Esophagus muscularis mucosa (tissue), 4 donors: ENCODE measurements at places on chromosomes 13 and 19. TPM values are rescaled to one million over a fixed set of nuclear protein-coding genes. Genes with fewer than 3 reads are reported as not detected.
A peak's percentile ranks its signal among the peaks of the same experiment; 100 is the strongest.

GRCh38 chr19:2300533-2300932, 7.4 kb downstream of the LINGO3 start:
- peaks cover 10% of the 10 kb centered on the region for H3K4me1 ChIP-seq
- DNase-seq, result no peak
- H3K27ac ChIP-seq, result no peak overlapping the region
- no peaks in the 10 kb centered on the region for H3K27me3 ChIP-seq

DNA sequence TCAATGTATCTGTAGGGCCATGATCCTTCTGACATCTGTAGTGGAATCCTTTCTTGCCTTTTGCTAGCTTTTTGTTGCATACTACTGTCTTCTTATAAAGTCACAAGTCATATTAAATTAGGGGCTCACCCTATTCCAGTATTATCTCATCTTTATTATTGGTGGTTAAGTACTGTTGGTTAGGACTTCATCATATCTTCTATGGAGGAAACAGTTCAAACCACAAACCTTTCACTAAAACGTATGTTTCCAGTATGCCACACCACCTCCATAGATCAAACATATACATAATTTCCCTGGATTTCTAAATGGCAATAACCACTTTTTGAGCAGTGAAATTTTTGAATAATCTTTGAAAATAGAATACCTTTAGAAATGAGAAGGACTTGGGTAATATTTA, 62.8 kb upstream of the PCDH9 start:
- no peaks in the 10 kb centered on the region for H3K36me3 ChIP-seq
- no peak for DNase-seq
- H3K4me3 ChIP-seq, result no peak overlapping the region
- H3K27ac ChIP-seq, result no peak overlapping the region
- H3K27me3 ChIP-seq, result no peaks in the 10 kb centered on the region
- H3K4me1 ChIP-seq, result no peaks in the 10 kb centered on the region

DNA sequence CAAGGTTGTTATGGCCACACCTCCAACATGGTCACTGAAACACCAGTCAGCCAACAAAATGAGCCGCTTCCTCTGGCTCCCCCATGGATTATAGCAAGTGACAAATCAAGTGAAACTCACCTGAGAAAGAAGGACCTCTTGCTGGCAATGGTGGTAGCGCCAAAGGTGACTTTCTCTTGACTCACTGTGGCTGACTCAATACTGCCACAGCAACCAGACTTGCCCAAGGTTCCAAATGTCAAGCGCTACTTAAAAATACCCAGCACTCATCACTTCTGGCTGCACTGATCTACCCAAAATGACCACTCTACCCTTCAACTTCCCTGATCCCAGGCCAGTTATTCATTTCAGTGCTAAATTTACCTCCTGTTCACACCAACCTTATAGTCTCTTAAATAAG, 495.5 kb downstream of the FOXO1 start:
- H3K4me1 ChIP-seq, result peaks cover 6% of the 10 kb centered on the region
- no peaks in the 10 kb centered on the region for H3K27me3 ChIP-seq
- no peak for DNase-seq
- no peak overlapping the region for H3K4me3 ChIP-seq

- H3K27ac ChIP-seq, result peak overlapping the region; percentile 73
- DNase-seq, result no peak
- H3K36me3 ChIP-seq, result no peaks in the 10 kb centered on the region
- H3K4me1 ChIP-seq, result peaks cover 42% of the 10 kb centered on the region
Measured at GRCh38 chr19:718251-718951, 9.7 kb downstream of the PALM start.

DNA sequence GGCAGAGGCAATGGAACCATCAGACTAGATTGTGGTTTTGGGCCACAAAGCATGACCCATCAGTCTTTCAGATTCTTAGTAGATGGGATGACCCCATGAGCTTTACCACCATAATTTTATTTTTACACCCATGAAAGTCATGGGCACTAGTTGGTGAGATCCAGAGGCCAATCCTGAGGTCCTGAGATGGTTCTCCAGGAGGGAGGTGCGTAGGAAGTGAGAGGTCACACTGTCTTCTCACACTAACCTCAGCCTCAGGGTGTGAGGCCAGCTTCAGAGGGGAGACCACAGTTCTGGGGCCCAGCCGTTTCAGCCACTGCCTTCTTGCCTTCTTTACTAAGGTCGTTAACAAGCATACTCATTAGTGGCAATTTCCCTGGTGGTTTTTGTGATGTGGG, 106.4 kb downstream of the AKAP11 start:
- H3K4me3 ChIP-seq, result no peak overlapping the region
- H3K27me3 ChIP-seq, result no peaks in the 10 kb centered on the region

DNA sequence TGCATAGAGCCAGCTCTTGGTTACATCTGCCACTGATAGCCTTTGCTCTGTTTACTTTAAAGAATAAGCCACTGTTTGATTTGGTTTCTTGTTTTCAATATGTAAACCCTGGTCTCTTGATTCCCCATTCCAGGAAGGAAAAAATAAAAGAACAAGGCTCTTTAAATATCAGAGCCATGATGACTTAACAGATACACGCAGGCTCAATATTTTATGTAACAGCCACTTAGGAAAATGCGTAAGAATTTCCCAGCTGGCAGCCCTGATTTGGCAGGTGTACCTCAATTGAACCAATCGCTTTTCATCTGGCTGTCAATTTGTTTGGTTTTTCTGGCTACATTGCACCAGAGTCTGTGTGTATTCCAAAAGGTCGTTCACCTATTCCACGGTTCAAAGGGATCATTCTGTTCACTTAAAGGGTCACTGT, 65.6 kb downstream of the IRS2 start:
- DNase-seq, result no peak
- H3K4me1 ChIP-seq, result no peaks in the 10 kb centered on the region
- H3K4me3 ChIP-seq, result no peak overlapping the region
- no peak overlapping the region for H3K27ac ChIP-seq
- H3K27me3 ChIP-seq, result no peaks in the 10 kb centered on the region

DNA sequence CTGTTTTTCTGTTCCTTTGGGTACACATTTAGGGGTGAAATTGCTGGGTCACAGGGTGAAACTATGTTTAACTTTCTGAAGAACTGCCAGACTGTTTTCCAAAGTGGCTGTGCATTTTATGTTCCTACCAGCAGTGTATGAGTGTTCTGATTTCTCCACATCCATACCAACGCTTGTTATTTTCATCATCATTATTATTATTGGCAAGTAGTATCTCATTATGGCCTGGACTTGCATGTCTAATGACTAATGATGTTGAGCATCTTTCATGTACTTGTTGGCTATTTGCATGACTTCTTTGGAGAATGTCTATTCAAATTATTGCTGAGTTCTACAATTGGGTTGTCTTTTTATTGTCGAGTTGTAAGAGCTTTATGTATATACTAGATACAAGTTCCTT, 321.8 kb upstream of the HTR2A start:
- no peaks in the 10 kb centered on the region for H3K4me1 ChIP-seq
- H3K27me3 ChIP-seq, result no peaks in the 10 kb centered on the region
- no peak for DNase-seq
- no peaks in the 10 kb centered on the region for H3K36me3 ChIP-seq

GRCh38 chr19:42468273-42468796, 25.6 kb upstream of the CXCL17 start:
- H3K36me3 ChIP-seq, result no peaks in the 10 kb centered on the region
- H3K4me3 ChIP-seq, result no peak overlapping the region
- H3K27ac ChIP-seq, result no peak overlapping the region
- no peak for DNase-seq
- H3K4me1 ChIP-seq, result peaks cover 8% of the 10 kb centered on the region

DNA sequence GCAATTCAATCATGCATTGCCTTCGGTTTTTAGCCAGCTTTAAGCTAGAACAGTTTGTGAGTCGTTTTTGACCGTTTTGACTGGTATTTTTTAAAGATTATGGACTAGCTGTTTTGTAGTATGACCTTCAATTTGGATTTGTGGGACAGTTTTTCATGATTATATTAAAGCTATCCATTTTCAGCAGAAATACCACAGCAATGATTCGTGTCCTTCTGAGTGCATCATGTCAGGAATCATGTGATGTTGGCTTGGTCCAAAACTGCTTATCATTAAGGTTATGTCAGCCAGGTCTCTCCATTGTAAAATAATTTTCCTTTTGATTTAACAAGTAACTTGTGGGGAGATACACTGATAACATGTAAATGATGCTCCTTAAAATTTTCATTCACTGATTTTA, 229.0 kb downstream of the POSTN start:
- H3K36me3 ChIP-seq, result no peaks in the 10 kb centered on the region
- no peak for DNase-seq
- H3K4me1 ChIP-seq, result no peaks in the 10 kb centered on the region
- no peak overlapping the region for H3K4me3 ChIP-seq
- H3K27ac ChIP-seq, result no peak overlapping the region
- H3K27me3 ChIP-seq, result no peaks in the 10 kb centered on the region

DNA sequence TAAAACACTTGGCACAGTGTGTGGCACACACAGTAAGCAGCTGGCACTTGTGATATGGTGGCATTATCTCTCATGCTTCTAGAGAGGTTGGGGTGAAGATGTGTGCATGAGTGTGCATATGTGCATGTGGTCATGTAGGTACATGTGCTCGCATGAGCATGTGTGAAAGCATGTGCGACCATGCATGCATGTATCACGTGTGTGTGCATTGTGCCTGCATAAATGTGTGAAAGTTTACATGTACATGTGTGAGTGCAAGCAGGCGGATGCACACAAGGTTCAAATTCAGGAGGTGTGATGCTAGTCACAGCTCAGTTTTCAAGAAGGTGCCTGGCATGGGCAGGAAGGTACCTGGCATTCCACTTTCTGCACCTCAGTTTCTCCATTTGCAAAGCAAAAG, 59.0 kb upstream of the UQCRFS1 start:
- no peak overlapping the region for H3K4me3 ChIP-seq
- DNase-seq, result no peak
- no peaks in the 10 kb centered on the region for H3K27me3 ChIP-seq
- H3K4me1 ChIP-seq, result no peaks in the 10 kb centered on the region

GRCh38 chr13:40383132-40383531, 283.3 kb downstream of the FOXO1 start:
- peaks cover 1% of the 10 kb centered on the region for H3K4me1 ChIP-seq
- no peak for DNase-seq
- H3K27me3 ChIP-seq, result no peaks in the 10 kb centered on the region
- H3K4me3 ChIP-seq, result no peak overlapping the region

GRCh38 chr13:109333893-109334651, 452.3 kb downstream of the IRS2 start:
- H3K27me3 ChIP-seq, result no peaks in the 10 kb centered on the region
- H3K27ac ChIP-seq, result no peak overlapping the region
- peaks cover 10% of the 10 kb centered on the region for H3K4me1 ChIP-seq
- DNase-seq, result no peak

- no peaks in the 10 kb centered on the region for H3K4me1 ChIP-seq
- H3K27ac ChIP-seq, result no peak overlapping the region
- H3K4me3 ChIP-seq, result no peak overlapping the region
- no peaks in the 10 kb centered on the region for H3K27me3 ChIP-seq
- DNase-seq, result no peak
Measured at GRCh38 chr19:52148256-52148655, 8.5 kb upstream of the ZNF616 start.

- H3K4me3 ChIP-seq, result peak overlapping the region; percentile 34
- H3K27ac ChIP-seq, result peak overlapping the region; percentile 50
Measured at GRCh38 chr19:55216461-55217198, 7.3 kb upstream of the PTPRH start.

DNA sequence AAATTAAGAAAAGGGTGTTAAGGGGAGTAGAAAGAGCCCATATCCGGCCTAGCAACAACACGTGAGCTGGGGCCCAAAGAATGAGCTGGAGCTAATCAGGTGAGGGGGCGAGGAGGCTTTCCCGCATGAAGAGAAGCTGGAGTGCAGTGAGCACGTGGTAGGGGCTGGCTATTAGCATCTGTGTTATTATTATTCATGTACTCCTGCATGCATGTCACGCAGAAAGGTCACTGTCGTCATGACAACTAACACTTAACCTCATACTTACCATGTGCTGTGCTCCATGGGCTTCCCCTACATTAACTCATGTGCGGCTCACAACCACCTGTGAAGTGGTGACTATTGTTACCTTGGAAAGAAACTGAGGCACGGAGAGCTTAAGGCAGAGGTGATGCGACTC, 227.6 kb upstream of the UBL3 start:
- no peaks in the 10 kb centered on the region for H3K36me3 ChIP-seq
- no peak overlapping the region for H3K4me3 ChIP-seq
- no peaks in the 10 kb centered on the region for H3K4me1 ChIP-seq
- no peak overlapping the region for H3K27ac ChIP-seq
- DNase-seq, result no peak
- no peaks in the 10 kb centered on the region for H3K27me3 ChIP-seq

GRCh38 chr13:36999054-36999714, at the start of gene ALG5:
TSS of gene ALG5 (minus strand) at chr13:36999340. CDS start at chr13:36999300, 40 bp downstream.
- no peaks in the 10 kb centered on the region for H3K27me3 ChIP-seq
- H3K4me1 ChIP-seq, result peaks cover 27% of the 10 kb centered on the region
- peak within 1 kb of the TSS; percentile 96 for H3K27ac ChIP-seq
- peak; percentile 95 for DNase-seq

DNA sequence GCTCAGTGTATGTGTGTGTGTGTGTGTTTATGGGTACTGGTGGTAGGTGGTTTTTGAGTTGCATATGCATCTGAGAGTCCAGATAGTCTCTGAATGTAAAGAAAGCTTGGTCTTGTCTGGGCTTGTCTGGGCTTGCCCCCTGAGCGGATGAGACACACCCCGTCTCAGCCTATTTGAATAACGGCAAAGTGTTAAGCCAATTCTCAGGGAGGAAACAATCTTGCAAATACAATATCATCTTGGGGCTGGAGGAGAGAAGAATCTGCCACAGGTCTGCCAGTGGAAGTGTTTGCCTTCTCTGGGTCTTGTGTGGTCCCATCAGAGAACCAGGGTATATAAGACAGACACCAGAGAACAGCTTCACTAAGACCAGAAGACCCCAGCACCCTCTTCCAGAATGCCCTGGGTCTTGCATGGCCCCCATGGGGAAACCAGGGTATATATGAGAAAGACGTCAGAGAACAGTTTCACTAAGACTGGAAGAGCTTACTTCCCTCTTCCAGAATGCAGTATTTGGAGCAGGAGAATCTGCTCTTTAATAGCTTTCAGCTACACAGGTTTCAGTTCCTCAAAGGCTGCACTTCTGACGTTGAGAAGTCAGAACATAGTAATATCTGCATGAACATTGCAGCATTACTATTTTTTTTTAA, 13.3 kb downstream of the CD70 start:
- H3K4me1 ChIP-seq, result no peaks in the 10 kb centered on the region
- no peak overlapping the region for H3K4me3 ChIP-seq
- no peak for DNase-seq
- no peaks in the 10 kb centered on the region for H3K36me3 ChIP-seq
- no peak overlapping the region for H3K27ac ChIP-seq

CEACAM7 gene
- 0.83 TPM for total RNA-seq

NKPD1 gene
- total RNA-seq, result not detected

LYPD5 gene
- 7.7 TPM for total RNA-seq

CNFN gene
- total RNA-seq, result 2.5 TPM

OR7C1 gene
- not detected for total RNA-seq
